GM23248 (cell line): ENCODE measurements at places on chromosomes 11 and 22.

DNA sequence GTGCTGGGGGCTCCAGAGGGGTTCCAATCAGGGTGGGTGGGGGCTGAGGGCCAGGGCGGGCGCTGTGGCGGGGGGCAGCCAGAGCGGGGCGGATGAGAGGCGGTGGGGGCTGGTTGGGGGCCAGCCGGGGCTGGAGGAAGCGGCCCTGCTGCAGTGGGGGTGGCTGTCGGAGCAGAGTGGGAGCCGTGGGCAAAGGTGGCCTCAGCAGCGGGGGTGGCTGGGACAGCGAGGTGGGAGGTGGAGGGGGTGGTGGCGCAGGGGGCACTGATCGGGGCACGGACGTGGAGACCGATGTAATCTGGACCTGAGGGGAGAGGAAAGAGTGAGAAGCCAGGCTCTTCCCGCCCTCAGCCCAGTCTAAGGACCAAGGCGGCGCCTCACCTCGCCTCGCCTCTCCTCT lies 5.1 kb downstream of the RCOR2 start:
- DNase-seq = no peak

DNA sequence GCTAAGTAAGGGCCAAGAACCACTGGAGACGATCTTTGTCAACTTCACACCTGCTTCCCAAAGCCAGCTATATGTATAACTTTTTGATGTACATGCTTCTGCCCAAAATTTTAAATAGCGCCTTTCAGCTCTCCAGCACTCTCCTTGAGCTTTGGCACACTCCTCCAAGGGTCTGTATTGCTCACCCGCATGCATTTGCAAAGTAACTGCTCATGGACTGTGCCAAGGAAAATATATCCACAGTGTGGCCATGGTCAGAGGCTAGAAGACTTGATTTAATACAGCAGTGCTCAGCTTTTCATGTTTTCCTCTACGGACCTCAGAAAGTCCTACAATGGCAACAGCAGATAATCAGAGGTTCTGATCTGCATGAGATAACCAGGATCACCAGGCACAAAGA lies 550.1 kb downstream of the SOX6 start:
- DNase-seq = no peak

DNA sequence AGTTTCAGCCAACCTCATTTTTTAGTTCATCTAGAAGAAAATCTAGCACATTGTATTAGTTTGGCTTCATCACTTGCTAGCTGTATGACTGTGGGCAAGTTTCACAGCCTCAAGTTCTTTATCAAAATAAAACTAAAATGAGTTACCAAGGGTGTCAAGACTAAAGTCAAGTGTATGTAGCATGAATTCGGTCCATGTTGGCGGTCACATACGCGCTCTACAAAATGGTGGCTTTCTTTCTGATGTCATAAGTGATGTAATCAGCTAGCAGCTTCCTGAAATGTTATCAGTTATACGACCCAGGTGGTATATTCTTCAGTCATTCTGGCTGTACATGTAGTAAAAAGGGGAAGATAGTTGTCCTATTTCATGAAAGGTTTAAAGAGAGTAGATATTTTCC lies 50.5 kb downstream of the POLD3 start:
- DNase-seq = no peak

- peak; percentile 19 for DNase-seq
Measured at GRCh38 chr11:69700278-69701140, 3.3 kb downstream of the FGF19 start.

DNA sequence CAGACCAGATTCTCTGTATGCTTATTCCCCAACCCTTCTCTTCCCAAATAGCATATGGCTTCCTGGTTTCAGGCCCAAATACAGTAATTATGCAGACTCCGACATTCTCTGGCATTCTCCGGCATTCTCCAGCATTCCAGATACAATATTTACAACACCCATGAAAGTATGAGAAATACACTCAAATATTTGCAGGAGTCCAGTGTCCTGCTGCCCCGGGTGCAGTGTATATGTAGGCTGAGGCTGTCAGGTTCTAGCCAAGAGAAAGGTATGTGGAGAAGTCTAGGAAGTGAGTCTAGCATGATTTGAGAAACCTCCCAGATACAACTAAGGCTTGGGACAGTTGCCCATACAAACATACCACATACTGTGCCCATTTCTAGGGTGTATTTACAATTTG lies 160.7 kb downstream of the SOX6 start:
- DNase-seq = peak; percentile 45

DNA sequence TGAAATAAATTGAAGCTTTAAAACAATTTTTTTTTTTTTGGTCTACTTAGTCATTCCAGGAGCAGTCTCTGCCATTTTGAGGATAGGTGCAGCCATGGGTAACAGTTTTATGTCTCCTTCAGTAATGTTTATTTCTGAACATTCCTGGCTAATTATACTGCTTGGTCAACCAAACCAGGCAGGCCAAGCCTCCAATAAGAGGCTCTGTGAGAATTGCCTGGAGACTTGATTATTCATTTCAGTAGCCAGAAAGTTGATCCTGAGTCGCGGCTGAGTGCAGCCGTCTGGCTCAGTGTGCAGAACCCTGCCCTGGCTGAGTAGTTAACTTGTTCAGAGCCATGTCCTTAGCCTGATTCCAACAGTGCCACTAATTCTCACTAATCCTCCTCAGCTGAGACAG lies 364.0 kb upstream of the FAT3 start:
- DNase-seq = no peak

DNA sequence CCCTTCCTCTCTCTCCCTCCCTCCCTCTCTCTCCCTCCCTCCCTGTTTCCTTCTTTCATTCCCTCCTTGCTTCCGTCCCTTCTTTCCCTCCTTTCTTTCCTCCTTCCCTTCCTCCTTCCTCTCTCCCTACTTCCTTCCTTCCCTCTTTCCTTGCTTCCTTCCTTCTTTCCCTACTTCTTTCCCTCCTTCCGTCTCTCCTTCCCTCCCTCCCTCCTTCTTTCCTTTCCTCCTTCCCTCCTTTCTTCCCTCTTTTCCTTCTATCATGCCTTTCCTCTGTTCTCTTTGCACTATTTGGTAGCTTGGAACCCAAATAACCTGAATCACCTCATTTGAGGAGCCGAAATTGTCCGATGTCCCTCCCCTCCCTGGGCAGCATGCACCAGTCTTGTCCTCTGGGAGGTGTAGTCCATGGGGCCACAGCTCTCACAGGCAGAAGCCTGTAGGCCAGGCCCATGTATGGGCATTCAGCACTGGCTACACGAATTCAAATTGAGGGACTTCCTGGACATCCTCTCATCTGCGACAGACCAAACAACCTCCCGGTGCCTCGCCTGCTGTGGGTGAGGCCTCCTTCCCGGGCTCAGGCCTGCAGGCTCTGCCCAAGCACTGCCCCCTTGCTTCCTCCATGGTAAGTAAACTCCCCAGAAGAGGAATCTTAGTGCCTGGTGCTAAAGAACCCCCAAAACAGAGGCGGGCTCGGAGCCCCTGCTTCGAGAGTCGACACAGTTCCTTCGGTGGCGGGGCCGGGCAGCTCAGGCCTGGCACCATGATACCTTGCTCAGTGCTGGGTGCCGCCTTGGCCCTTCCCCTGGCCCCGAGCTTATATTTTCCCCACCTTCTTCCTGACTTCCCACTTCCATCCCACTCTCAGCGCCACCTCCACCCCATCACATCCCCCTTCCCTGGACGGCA lies 454.1 kb upstream of the CADM1 start:
- DNase-seq = no peak

DNA sequence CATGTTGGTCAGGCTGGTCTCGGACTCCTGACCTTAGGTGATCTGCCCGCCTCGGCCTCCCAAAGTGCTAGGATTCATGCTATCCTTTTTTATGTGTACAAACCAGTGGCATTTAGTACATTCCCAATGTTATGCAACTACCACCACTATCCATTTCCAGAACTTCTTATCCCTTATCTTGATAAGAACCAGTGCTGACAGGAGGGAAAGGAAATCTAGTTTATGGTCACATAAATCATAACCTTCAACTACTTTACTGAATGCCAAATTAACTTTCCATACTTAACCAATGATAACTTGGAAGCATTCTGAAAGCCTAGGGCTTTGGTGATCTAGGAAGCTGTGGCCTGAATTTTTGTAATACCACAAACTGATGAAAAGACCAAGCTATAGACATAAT lies 170.4 kb downstream of the SWAP70 start:
- no peak for DNase-seq

- no peak for DNase-seq
Measured at GRCh38 chr11:7088921-7089320, at the start of gene RBMXL2. Gene RBMXL2 (plus strand): TSS chr11:7088998. CDS start chr11:7089121, 123 bp downstream.
